ENCODE measurements at places on chromosomes 1 and 21.

DNA sequence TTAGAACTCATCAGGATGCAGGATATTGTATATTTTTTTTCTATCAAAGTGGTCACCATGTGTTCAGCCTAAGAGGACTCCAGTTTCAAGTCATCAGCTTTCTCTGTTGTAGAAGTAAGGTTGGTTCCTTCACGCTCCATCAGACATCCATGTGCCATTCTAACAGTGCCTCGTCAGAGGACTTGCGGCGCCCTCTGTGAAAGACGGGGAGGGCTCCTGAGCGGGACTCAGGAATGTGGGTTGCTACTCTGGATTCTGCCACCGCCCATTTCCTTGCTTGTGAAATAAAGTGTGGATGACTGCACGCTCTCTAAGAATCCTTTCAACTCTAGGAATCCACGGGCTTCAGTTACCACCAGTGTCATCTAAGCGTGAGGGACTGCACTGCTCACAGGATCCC, 593.5 kb downstream of the KIF26B start:
- no peaks in the 10 kb centered on the region for H3K36me3 ChIP-seq
- no peak overlapping the region for H3K27ac ChIP-seq
- no peak for DNase-seq
- no peak overlapping the region for H3K4me3 ChIP-seq

DNA sequence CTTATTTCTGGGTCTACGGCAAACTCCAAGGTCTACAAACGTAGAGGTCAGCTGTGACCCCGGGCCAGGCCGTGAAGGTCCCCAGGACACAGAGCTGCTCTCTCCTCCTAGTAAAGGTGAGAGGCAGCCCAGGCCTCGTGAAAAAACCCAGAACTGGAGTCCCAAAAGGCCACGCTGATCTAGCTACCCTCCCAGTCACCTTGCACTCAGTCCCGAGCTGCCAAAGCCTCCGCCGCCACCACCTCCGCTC, 125 bp downstream of the ATP5PF start:
- H3K27me3 ChIP-seq: no peaks in the 10 kb centered on the region
- H3K4me3 ChIP-seq: peak overlapping the region; percentile 93
- no peak for DNase-seq
- peaks cover 6% of the 10 kb centered on the region for H3K36me3 ChIP-seq
- H3K27ac ChIP-seq: peak overlapping the region; percentile 98
- H3K4me1 ChIP-seq: peaks cover 20% of the 10 kb centered on the region

DNA sequence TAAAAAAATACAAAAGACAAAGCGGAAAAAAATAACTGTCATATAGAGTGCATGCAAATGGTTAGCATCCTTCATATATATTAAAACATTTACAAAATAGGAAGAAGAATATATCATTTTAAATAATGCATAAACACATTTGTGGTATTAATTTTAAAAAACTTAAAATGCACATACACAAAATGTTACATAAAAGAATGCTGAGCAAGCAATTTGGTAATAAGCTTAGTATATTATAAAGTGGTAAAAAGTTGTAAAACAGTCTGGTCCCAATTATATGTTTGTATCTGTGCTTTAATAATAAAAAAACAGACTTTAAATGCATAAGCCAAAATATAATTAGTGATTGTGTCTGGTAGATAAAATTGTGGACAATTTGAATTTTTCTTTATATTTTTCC, 394.6 kb downstream of the USH2A start:
- no peaks in the 10 kb centered on the region for H3K4me1 ChIP-seq
- H3K27me3 ChIP-seq: no peaks in the 10 kb centered on the region
- H3K4me3 ChIP-seq: no peak overlapping the region
- no peaks in the 10 kb centered on the region for H3K36me3 ChIP-seq
- no peak overlapping the region for H3K27ac ChIP-seq
- DNase-seq: no peak

- no peaks in the 10 kb centered on the region for H3K4me1 ChIP-seq
- no peak overlapping the region for H3K4me3 ChIP-seq
- no peaks in the 10 kb centered on the region for H3K36me3 ChIP-seq
- H3K27me3 ChIP-seq: no peaks in the 10 kb centered on the region
These were observed 43.5 kb downstream of the TCEANC2 start for GRCh38 chr1:54096877-54097240.

DNA sequence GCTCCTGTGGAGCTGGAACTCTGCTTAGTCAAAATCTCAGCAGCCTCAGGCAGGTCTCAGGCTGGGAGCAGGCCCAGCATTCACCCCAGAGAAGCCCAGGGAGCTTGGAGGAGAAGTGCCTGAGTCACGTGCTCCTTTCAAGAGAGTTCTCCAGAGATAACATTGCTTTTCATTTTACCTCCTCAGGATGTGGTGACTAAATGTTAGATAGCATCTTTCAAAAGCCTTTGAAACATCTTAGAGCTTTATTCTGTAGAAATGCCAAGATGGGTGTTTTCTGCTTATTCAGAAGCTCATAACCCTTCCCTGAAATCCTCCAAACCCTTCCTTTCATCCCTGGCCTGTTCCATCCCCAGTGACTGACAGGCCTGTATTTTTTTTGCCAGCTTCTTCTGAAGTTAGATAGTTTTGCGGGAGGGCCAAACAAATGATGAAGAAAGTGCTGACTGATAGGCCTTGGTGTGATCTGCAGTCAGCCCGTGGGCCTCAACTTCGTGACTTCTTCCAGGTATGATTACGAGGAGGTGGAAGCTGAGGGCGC, 58.0 kb downstream of the PGM1 start:
- no peaks in the 10 kb centered on the region for H3K4me1 ChIP-seq
- no peak for DNase-seq
- no peaks in the 10 kb centered on the region for H3K27me3 ChIP-seq
- no peak overlapping the region for H3K27ac ChIP-seq

DNA sequence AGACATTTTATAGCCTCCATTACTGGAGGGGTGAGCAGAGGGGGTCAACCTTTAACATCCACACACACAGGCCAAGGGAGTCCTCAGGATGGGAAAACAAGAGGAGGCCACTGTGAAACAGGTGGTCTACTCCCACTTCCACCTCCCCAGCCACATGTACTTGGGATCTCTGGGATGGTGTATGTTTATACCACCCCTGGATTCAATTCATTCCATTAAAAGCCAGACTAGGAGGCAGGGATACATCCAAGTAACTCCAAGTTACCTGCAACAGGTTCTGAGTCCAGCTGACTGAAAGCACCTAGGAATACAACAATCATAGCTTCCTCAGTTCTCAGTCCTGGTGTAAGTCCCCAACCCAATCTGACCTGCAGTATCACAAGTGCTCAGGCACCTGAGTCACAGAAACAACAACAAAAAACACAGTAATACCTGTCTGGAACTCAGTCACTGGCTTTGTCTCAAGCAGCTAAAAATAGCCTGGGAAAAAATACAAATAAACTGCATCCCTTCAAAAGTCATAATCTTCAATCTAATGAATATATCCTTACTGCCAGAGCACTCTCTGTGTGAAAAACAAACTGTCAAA, 9.8 kb downstream of the ERI3 start:
- H3K4me3 ChIP-seq: no peak overlapping the region
- DNase-seq: no peak
- H3K27ac ChIP-seq: peak overlapping the region; percentile 87

GRCh38 chr1:157033357-157033876, 12.1 kb downstream of the ARHGEF11 start:
- DNase-seq: no peak
- no peaks in the 10 kb centered on the region for H3K27me3 ChIP-seq
- H3K4me1 ChIP-seq: no peaks in the 10 kb centered on the region
- no peak overlapping the region for H3K27ac ChIP-seq
- no peak overlapping the region for H3K4me3 ChIP-seq
